ENCODE measurements at places on chromosomes 16 and 17. TPM values are rescaled to one million over a fixed set of nuclear protein-coding genes. Genes with fewer than 3 reads are reported as not detected.
A peak's percentile ranks its signal among the peaks of the same experiment; 100 is the strongest.

- H3K27me3 ChIP-seq = no peaks in the 10 kb centered on the region
- DNase-seq = no peak
- H3K4me3 ChIP-seq = peak overlapping the region; percentile 11
- H3K4me1 ChIP-seq = peaks cover 15% of the 10 kb centered on the region
Observed at GRCh38 chr16:67481561-67482232, 740 bp upstream of the ATP6V0D1 start.

GRCh38 chr17:12738624-12739023 is 50.7 kb upstream of the ARHGAP44 start:
- peaks cover 60% of the 10 kb centered on the region for H3K36me3 ChIP-seq
- H3K27ac ChIP-seq = peak overlapping the region; percentile 98
- DNase-seq = no peak
- no peak overlapping the region for H3K4me3 ChIP-seq

DNA sequence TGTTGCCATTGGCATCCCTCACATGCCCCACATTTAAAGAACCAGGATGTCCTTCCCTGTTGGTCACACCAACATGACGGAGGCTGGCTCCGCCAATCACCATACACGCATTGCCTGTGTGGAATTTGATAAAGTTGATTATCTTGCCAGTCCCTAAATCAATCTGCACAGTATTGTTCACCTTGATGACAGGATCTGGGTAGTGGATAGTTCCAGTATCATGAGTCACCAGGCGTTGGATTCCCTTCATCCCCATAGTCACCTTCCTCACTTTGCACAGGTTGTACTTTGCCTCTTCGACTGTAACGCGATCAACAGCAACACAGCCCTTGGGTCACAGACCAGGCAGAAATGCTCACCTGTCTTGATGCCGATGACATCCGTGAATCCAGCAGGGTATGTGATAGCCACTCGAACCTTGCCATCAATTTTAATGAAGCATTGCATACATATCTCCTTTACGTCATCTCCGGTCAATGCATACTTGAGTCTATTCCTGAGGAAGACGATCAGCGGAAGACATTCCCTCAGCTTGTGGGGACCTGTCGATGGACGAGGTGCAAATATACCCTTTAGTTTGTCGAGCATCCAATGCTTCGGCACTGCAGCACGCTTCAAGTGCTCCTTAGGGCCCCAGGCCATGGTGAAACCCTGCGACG is 14.2 kb downstream of the CTRB2 start:
- H3K4me3 ChIP-seq = no peak overlapping the region
- H3K4me1 ChIP-seq = no peaks in the 10 kb centered on the region
- no peaks in the 10 kb centered on the region for H3K36me3 ChIP-seq
- H3K27me3 ChIP-seq = no peaks in the 10 kb centered on the region
- H3K27ac ChIP-seq = no peak overlapping the region

THRA gene
- 78.1 TPM for total RNA-seq

ABCA3 gene
- total RNA-seq = 14.5 TPM

RPL38 gene
- total RNA-seq = 297 TPM

DNA sequence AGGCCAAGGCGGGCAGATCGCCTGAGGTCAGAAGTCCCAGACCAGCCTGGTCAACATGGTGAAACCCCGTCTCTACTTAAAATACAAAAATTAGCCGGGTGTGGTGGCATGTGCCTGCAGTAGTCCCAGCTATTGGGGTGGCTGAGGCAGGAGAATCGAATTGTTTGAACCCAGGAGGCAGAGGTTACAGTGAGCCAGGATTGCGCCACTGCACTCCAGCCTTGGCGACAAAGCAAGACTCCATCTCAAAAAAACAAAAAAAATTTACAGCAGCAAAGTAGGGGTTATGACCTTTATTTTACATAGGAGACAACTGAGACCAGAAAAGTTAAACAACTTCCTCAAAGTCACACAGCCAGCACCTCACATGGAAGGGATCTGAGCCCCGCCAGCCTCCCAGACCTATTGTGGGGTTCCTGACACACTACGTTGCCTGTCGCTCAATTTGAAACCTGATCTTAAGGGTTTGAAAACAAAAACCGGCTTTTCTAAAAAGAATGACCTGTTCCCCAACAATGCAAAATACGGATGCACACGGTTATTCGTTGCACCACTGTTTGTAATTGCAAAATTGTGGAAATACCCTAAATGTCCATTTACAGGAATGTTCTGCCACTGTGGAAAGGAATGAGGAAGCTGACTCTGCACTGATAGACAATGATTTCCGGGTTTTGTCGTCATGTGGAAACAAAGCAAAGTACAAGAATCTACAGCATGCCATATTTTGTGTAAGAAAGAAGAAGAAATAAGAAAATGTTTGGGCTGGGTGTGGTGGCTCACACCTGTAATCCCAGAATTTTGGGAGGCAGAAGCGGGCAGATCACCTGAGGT is 77.2 kb downstream of the CNGB1 start:
- H3K4me1 ChIP-seq = no peaks in the 10 kb centered on the region
- no peaks in the 10 kb centered on the region for H3K27me3 ChIP-seq
- no peak overlapping the region for H3K27ac ChIP-seq
- no peak overlapping the region for H3K4me3 ChIP-seq
- H3K36me3 ChIP-seq = no peaks in the 10 kb centered on the region

FOXN1 gene
- total RNA-seq = 0.06 TPM

KRTAP2-2 gene
- not detected for total RNA-seq

BICDL2 gene
- total RNA-seq = not detected

UBE2G1 gene
- total RNA-seq = 99.0 TPM

ZFP3 gene
- total RNA-seq = 0.21 TPM

- H3K4me1 ChIP-seq = no peaks in the 10 kb centered on the region
- peak; percentile 31 for DNase-seq
- H3K27me3 ChIP-seq = no peaks in the 10 kb centered on the region
- H3K4me3 ChIP-seq = no peak overlapping the region
- no peaks in the 10 kb centered on the region for H3K36me3 ChIP-seq
- H3K27ac ChIP-seq = no peak overlapping the region
Observed at GRCh38 chr17:8332688-8333087, 7.0 kb upstream of the ODF4 start.

- DNase-seq = no peak
- H3K4me1 ChIP-seq = peaks cover 6% of the 10 kb centered on the region
- H3K27me3 ChIP-seq = no peaks in the 10 kb centered on the region
Observed at GRCh38 chr16:88649195-88649923, 1.5 kb downstream of the CYBA start.

GRCh38 chr16:4347765-4348509 is 3.2 kb downstream of the PAM16 start:
- H3K4me3 ChIP-seq = no peak overlapping the region
- no peaks in the 10 kb centered on the region for H3K36me3 ChIP-seq
- peak; percentile 41 for DNase-seq
- peaks cover 14% of the 10 kb centered on the region for H3K4me1 ChIP-seq

GRCh38 chr16:55811811-55812210 is 21.1 kb downstream of the CES1 start:
- DNase-seq = no peak
- H3K36me3 ChIP-seq = no peaks in the 10 kb centered on the region
- no peaks in the 10 kb centered on the region for H3K27me3 ChIP-seq

- peaks cover 2% of the 10 kb centered on the region for H3K4me1 ChIP-seq
- DNase-seq = no peak
- no peak overlapping the region for H3K27ac ChIP-seq
- H3K4me3 ChIP-seq = no peak overlapping the region
- no peaks in the 10 kb centered on the region for H3K27me3 ChIP-seq
Observed at GRCh38 chr17:21096874-21097273, 29.9 kb upstream of the DHRS7B start.

ANKRD40CL gene
- not detected for total RNA-seq

DNA sequence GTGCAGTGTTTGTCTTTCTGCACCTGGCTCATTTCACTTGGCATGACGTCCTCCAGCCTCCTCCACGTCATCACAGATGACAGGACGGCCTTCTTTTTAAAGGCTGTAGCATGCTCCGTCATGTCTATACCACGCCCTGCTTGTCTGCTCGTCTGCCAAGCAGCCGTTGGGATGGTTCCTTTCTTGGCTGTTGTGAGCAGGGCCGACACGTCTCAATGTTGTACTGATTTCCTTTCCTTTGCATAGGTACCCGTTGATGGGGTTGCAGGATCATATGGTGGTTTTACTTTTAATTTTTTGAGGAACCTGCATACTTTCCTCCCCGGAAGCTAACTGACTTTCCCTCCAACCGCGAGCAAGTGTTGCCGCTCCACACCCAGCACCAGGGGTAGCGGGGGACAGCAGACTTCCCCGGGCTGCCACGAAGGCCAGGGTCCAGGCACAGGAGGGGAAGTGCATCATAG is 212.2 kb upstream of the ZNF469 start:
- no peak overlapping the region for H3K4me3 ChIP-seq
- H3K27ac ChIP-seq = no peak overlapping the region
- H3K36me3 ChIP-seq = no peaks in the 10 kb centered on the region
- H3K27me3 ChIP-seq = no peaks in the 10 kb centered on the region
- no peak for DNase-seq

DNA sequence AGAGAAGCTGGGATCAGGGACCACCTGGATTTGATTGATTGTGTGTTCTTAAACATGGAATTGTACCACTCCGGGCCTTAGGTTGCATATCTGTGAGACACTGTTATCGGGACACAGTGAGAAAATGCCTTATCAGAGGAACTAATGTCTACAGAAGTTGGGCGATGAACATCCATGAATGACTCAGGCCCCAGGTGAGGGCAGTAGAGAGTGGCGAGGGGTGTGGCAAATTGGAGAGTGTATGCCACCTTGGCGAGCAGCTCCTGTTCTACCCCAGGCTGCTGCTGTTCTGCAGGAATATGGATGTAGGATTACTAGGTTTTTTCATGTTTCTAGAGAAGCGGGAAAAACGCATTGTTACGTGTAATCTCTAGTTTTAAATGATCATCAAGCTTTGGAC is 38.8 kb downstream of the CLEC16A start:
- no peak overlapping the region for H3K27ac ChIP-seq
- no peak overlapping the region for H3K4me3 ChIP-seq
- no peak for DNase-seq
- no peaks in the 10 kb centered on the region for H3K27me3 ChIP-seq

KRT20 gene
- total RNA-seq = not detected

- no peak overlapping the region for H3K27ac ChIP-seq
- DNase-seq = no peak
- H3K4me1 ChIP-seq = no peaks in the 10 kb centered on the region
- no peak overlapping the region for H3K4me3 ChIP-seq
- H3K27me3 ChIP-seq = no peaks in the 10 kb centered on the region
Observed at GRCh38 chr16:55574811-55575210, 8.3 kb downstream of the CAPNS2 start.

LHX1 gene
- 5.8 TPM for total RNA-seq

DNA sequence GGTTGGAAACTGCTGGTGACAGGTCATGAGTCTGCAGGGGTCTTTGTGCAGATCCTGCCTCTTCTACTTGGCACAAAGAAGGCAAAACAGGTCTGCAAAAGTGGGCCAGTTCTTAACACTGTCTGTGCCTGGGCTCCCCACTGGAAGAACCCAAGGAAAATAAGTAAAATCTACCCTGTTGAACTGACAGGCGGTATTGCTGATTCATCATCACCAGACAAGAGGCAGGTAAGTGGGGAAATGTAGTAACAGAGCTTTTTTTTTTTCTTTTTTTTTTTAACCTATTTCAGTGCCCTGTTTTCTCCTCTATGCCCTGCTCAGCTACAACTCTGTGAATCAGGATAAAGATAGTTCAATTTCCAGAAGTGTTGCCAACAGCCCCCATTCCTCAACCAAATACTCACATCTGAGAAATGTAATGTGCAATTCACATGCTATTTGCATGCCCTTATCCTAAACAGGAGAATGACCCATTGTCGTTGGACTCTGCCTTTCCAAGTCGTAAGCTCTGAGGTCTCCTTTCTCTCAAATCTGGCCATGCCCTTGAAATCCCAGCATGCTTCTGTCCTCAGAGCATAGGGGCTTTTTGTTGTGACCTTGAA is 237.0 kb downstream of the SOX9 start:
- DNase-seq = no peak
- H3K4me3 ChIP-seq = no peak overlapping the region
- no peak overlapping the region for H3K27ac ChIP-seq
- no peaks in the 10 kb centered on the region for H3K4me1 ChIP-seq
- H3K27me3 ChIP-seq = no peaks in the 10 kb centered on the region

GRCh38 chr17:48615047-48615962 is at the start of gene HOXB8:
HOXB8 (minus strand) TSS chr17:48615292; CDS start chr17:48614704, 588 bp downstream.
- no peak within 1 kb of the TSS for H3K27ac ChIP-seq
- H3K4me1 ChIP-seq = peaks cover 12% of the 10 kb centered on the region
- no peak for DNase-seq
- H3K36me3 ChIP-seq = no peaks in the 10 kb centered on the region
- H3K4me3 ChIP-seq = no peak within 1 kb of the TSS
- peaks cover 100% of the 10 kb centered on the region for H3K27me3 ChIP-seq

KRT24 gene
- not detected for total RNA-seq

- no peak overlapping the region for H3K27ac ChIP-seq
- peaks cover 14% of the 10 kb centered on the region for H3K4me1 ChIP-seq
- no peaks in the 10 kb centered on the region for H3K27me3 ChIP-seq
- peaks cover 21% of the 10 kb centered on the region for H3K36me3 ChIP-seq
- no peak for DNase-seq
Observed at GRCh38 chr17:8468980-8469379, 33.3 kb downstream of the NDEL1 start.

CFDP1 gene
- total RNA-seq = 103 TPM

TBL3 gene
- total RNA-seq = 94.7 TPM

- no peak overlapping the region for H3K4me3 ChIP-seq
- DNase-seq = peak; percentile 4
- no peaks in the 10 kb centered on the region for H3K36me3 ChIP-seq
- no peaks in the 10 kb centered on the region for H3K27me3 ChIP-seq
Observed at GRCh38 chr16:13863075-13863765, 56.7 kb upstream of the ERCC4 start.

DNA sequence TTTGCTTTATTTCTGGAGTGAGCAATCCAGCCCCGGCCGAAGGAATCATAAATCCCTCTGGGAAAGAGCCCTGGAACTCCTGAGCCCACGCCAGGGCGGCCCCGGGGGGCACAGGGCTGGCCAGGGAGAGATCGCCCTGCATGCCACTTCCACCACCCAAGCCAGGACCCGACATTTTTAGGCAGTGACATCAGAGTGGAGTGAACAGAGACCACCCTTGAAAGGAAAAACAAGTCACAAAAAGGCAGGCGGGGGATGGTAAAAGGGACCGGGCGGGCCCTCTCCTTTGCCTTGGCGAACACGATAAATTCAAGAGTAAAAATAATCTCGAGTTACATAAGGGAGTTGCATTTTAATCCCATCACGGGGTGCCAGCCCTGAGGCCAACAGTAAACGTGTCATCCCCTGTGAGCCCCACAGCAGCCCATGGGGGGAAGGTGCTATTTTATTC is 284.1 kb downstream of the C16orf95 start:
- no peak overlapping the region for H3K4me3 ChIP-seq
- H3K4me1 ChIP-seq = peaks cover 27% of the 10 kb centered on the region
- H3K27ac ChIP-seq = peak overlapping the region; percentile 61
- no peak for DNase-seq
- no peaks in the 10 kb centered on the region for H3K27me3 ChIP-seq

TOX3 gene
- total RNA-seq = 0.04 TPM

GRCh38 chr16:56510544-56510943 is 9.3 kb downstream of the BBS2 start:
- no peak overlapping the region for H3K27ac ChIP-seq
- no peak for DNase-seq
- no peaks in the 10 kb centered on the region for H3K4me1 ChIP-seq

GRCh38 chr17:48328457-48328856 is 101.6 kb downstream of the SKAP1 start:
- no peak for DNase-seq
- no peak overlapping the region for H3K4me3 ChIP-seq
- no peaks in the 10 kb centered on the region for H3K36me3 ChIP-seq
- H3K4me1 ChIP-seq = no peaks in the 10 kb centered on the region

KRTAP1-5 gene
- total RNA-seq = not detected
